Occipital lobe (tissue), 3 donors: ENCODE measurements at places on chromosomes 3 and 15.

DNA sequence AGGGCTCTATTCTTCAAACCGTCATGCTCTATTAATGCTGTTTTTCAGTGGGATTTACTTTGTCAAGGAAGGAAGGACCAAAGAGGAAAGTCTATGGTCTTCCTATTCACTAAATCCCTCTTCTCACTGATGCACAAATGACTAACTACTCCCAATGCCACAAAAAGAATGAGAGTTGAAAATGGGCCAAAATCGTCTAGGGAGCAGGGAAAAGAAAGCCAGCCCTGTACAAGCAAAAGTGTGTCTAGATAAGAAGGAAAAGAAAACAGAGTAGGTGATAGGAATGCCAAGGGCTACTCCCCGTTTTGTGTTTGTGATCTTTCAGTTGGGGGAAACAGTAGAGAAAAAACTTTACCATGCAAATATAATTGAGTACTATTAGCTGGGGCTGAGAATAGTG is 97.2 kb upstream of the TMCO5A start:
- no peak for DNase-seq

GRCh38 chr3:13834258-13835035 is 45.4 kb downstream of the WNT7A start:
- no peak for DNase-seq

GRCh38 chr3:36477655-36478054 is 97.4 kb downstream of the STAC start:
- no peak for DNase-seq

DNA sequence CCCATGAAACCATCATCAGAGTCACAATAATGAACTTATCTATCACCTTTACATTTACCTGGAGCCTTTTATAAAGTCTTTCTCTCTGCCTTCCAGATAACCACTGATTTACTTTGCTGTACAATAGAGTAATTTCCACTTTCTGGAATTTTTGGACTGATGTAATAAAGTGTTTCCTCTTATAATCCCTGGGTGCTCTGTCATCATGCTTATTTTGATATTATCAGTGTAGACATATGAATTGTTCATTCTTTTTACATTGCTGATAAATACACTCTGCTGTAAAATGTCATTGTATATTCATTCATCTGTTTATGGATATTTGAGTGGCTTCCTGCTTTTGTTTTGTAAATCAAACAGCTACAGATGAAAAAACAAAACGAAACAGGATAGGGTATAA is 27.0 kb upstream of the IREB2 start:
- DNase-seq, result no peak

- no peak for DNase-seq
These were observed 63.8 kb downstream of the LMCD1 start for GRCh38 chr3:8565376-8565775.

DNA sequence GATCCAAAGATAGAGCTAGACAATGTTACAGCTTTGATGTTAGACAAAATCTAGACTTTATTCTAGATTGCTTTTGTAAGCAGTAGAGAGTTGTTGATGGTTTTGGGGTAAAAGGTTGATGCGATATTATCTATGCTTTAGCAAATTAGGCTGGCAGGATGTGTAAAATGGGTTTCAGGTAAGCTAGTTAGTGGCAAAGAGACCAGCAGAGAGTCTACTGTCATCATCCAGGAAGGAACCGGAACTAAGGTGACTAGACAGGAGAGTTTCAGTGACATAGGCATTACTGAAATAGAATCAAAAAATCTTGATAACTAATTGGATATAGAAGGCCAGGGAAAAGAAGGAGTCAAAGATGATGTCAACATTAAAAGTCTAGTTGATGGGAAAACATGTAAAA is 11.1 kb downstream of the OR5K2 start:
- no peak for DNase-seq

DNA sequence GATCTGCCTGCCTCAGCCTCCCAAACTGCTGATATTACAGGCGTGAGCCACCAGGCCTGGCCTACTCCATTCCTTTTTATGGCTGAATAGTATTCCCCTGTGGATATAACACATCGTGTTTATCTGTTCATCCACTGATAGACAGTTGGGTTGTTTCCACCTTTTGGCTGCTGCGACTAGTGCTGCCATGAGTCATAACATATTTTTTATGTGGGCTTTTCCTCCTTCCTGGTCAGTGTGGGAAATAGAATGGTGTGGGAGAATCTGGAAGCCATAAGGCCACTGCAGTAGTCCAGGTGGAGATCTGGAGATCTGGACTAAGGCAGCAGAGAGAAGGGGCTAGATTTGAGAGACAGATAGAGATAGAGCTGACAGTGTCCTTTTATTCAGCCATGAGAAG is 16.2 kb downstream of the LCMT2 start:
- no peak for DNase-seq

DNA sequence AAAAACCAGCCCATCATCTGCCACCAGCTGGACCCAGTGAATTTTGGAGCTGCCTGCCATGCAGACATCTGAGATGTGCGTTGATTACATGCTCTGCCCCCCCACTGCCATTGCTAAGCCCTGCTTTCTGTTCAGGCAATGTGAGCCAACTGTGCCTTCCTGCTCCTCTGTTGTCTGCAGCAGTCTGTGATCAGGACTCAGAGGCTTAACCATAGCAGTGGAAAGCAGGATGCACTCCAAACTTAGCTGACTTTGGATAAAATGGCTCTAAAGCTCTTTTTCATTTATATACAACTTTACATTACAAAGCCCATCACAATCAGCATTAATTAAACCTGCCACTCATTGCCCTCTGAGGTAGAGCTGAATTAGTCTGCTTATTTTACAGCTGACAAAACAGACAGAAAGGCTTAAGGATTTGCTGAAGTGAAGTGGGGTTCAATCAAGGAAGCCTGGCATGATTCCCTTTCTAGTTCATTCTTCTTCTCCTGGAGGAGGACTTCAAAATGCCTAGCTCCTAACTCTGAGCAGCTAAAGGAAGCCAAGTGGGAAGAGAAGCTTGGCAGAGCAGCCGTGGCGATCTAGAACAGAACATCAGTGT is 15.7 kb upstream of the RPS27L start:
- no peak for DNase-seq

DNA sequence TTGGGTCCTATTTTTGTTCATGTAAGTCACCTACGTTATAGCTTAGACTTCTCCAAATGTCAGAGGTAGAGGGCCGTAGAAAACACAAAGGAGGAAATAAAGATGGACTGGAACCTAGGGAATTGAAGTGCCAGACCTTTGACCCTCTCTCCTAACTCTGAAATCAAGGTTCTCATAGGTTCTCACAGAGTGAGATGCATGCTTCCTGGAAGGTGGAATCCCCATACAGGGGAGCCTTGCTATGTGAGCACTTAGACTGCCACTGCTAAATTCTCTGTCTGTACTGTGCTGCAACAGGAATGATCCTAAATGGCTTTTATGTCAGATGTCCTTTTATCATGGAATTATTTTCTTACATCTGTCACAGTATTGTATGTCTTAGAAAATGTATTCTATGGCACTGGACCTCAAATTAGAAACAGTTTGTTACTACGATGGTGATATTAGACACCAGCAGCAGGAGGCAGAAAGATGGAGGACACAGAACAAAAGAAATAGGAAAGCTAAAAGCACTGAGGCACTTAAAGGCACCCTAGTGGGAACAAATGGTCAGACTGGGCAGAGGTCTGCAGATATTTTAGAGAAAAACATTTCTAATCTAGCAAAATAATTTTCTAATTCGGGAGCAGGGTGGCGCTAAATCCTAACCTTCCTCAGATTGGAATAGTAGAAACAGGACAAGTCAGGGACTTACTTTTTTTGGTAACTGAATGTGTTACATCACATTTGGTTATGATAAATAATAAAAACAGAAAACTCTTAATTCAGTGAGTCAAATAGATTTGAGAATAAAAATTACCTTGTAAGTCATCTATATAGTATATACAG is 60.2 kb upstream of the CDAN1 start:
- no peak for DNase-seq

DNA sequence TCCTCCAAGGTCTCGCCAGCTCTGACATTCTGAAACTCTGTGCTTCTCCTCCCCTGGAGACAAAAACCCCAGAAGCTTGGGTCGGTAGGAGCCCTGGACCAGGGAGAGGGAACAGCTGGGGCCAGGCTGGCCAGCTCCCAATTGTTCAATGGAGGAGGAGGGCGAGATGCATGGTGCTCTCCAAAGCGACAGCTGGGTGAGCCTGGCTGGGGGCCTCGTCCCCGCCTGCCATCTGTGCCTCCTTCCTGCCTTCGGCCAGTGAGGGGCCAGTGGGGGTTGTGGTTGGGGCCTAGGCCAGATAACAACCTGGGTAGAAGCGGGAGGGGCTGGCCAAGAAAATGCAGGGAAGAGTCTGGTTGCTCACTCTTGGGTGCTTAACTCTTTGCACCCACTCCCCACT is 79.4 kb downstream of the CORO2B start:
- DNase-seq, result no peak

GRCh38 chr15:85618956-85619491 is 175.7 kb downstream of the KLHL25 start:
- peak; percentile 59 for DNase-seq

DNA sequence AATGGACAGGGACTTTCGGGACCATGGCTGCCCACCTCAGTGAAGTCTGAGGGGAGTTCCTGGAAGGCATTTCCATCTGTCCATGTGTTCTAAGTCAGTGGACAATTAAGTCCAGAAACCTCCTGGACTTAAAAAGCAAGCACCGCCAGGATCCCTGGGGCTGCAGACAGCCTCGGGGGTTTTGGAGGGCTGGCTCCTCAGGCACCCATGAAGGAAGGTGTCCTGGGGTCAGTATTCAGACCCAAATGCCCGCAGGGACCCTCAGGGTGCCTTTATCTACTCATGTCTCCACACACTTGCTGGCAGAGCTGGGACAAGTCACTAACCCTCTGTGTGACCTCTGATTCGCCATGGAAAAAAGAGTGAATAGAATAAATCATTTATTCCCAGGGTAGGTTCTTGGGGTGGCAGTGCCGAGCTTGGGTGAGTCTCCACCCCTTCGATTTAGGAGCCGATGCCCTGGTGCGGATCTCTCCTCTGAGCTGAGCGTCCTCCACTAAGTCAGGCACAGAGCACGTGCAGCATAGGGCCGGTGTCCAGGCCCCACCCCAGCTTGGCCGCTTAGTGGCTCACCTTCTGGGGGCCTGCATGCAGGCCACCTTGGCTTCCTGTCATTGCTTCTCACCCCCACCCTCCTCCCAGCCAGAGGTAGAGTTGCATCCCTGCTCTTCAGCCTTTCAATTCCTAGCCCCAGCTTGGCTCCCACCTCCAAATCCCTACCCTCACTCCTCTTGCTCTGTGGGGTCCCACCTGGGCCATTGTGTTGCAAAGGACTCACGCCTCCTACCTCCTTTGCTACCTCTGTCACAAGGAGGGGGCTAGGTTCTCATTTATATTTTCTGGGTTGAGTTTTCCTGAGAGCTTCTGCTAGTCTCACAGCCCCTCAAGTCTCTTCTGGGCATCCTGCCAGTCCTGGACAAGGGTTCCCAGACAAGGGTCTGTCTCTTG is 19.9 kb downstream of the SLC6A6 start:
- DNase-seq, result no peak

DNA sequence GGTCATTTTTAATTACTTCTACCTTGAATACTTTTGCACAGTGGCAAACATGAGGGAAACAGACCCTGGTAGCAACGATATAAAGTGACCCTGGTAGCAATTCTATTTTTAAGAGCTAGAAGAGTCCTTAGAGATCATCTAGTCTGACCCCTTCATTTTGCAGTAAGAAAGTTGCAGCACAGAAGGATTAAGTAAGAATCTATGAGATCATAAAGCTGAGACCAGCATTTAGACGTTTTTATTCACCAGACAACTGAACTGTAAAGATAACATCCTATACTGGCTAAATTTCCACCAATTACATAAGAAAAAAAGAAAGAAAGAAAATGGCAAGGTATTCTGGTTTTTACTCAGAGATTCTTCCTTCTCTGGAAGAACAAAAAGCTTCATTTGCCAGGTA is 49.9 kb downstream of the LRRFIP2 start:
- DNase-seq, result no peak

DNA sequence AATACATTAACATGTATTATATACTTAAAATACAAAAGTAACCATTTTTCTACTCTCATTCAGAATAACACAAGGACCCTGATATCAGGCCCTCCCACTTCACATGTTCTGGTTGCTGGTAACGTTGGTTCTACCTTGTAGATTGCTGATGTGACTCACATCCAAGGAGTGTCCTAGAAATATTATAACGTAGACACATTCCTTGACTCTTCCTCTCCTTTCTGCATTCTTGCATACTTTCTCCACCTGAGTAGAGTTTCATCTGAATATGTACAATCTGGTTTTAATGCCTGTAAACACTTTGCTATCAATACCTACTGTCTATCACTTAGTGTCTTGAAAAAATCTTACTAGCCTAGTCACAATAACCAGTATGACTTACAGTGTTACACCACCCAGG is 35.0 kb upstream of the NEDD4 start:
- no peak for DNase-seq

DNA sequence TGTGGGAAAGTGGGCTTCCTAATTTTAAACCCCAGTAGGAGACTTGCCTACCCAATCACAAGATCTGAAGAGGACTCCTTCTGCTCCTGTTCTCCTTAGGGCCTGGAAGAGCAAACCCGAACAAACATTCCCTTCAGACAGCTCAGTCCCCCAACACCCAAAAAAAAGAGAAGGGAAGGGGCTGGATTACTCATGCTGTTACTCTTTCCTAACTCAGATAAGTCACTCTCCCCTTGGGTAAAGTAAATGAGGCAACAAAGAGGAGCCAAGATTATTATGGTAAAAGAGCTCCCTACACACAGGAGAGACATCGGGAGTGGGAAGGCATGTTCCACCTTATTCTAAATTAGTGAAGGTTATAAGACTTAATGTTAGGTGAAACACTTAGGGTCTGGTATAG is 18.1 kb upstream of the LEKR1 start:
- no peak for DNase-seq

DNA sequence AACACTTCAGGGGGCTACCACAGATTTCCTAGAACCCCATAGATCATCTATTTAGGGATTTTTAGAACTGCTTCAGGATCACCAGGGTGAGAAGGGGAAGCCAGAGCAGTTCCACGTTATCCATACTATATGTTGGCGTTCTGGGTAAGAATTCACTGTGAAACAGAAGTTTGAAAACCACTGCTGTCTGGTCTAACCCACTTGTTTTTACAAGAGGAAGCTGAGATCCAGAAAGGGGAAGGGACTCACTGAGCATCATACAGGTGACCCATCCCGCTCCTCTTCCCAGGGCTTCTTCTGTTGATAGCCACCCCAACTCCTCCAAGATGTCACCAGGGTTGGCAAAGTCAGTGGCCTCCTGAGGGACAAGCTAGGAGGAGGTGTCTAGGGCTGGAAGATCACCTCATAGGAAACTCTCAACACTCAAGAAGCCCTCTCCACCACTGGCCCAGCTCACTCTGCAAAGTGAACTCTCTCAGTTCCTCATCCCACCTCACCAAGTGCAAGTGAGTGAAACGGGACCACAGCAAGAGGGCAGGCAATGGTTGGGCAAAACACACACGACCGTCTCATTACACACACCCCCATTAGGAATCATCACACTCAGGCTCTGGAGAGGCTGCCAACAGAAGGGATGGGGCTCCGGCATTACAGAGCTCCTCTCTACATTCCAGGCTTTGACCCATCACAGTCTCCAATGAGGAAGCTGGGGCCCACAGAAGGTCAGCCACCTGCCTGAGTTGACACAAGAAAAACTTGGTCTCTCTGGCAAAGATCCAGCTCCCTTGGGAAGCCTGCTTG is 1.8 kb downstream of the DAPK2 start:
- no peak for DNase-seq
